ENCODE measurements at places on chromosomes 5 and 9.

DNA sequence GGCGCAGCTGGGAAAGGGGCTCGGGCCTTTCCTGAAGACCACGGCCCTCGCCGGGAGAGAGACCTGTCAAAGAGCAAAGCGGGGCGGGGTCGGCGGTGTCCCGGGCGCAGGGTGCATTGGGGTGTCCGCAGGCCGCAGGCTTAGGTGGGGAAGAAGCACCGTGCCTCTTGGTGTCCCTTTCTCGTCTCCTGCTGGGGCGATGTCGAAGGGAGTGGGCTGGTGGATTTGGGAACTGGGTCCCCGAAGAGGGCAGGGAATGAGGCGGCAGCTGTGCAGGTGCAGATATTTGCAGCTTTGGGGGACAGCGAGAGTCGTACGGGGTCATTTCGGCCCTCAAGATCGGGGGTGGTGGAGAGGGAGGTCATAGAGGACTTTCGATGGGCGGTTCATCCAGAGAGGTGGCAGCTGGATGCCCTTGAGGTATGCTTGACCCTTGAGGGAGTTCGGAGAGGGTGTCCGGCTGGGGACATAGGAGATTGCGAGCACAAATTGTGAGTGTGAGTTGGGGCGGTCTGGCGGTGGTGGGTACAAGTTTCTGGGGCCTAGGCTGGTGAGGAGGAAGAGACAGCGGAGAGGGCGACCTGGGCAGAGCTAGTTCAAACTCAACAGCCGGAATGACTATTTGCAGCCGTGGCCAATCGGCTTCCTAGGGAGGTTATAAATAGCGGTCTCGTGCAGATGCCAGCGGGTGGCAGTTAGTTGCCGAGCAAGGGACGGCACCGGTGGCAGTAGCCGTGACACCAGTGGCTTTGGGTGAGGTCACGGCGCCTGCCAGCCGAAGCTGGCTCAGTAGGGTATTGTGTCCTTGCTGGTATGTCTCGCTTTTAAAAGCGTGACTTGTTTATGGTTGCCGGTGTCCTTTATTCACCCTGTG, 601 bp downstream of the NNT start:
- no peak for DNase-seq

DNA sequence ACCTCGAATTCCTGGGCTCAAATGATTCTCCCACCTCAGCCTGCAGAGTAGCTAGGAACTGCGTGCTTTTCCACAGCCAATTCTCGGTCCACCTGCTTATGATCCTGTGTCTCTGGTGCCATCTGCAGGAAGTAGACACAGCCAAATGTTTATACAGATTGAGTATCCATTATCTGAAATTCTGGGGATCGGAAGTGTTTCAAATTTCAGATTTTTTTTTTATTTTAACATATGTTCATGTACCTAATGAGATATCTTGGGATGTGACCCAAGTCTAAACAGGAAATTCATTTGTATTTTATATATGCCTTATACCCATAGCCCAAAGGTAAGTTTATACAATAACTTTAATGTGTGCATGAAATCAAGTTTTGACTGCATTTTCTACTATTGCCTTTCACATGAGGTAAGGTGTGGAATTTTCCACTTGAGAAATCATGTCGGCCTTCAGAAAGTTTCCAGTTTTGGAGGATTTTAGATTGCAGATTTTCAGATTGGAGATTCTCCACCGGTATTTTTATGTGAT, 89.5 kb downstream of the ESM1 start:
- DNase-seq: no peak

GRCh38 chr5:17314907-17315471, 97.6 kb downstream of the BASP1 start:
- DNase-seq: no peak

DNA sequence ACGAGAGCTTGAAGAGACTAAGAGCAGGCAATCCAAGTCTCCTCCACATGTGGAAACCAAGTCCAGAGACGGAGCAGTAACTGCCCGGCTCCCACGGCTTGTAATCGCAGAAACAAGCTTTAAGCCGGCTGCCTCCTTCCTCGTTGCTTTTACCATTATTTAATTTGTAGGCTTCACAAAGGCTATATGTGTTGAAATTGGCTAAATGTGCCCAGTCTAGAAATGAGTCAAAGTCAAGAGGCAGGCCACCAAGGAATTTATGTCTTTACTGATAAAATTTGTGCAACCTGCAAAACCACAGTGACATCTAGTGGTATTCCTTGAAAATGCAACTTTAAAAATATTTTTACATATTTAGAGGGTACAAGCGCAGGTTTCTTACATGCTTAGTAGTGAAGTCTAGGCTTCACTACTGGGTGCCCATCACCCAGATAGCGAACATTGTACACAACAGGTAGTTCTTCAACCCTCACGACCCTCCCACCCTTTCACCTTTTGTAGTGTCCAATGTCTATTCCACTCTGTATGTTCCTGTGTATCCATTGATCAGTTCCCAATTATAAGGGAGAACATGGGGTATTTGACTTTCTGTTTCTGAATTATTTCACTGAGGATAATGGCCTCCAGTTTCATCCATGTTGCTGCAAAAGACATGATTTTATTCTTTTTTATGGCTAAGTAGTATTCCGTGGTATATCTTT, 33.5 kb upstream of the EBF1 start:
- peak; percentile 46 for DNase-seq

DNA sequence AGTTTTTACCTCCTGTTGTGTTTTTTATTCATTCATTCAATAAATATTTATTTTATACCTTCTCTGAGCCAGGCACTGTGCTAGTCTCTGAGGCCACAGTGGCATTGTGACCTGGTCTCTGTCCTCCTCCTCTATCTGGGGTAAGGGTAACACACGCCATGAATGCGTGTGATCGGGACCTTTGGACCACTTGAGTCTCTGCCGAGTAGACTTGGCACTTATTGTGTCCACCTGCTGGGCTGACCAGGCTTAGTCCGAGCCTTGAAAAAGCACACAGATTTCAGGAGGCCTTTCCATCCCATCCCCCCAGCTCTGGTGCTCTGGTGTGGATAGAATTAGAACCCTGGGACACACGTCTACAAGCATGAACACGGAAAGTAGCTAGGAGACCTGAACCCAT, 58.7 kb downstream of the ERGIC1 start:
- DNase-seq: no peak

GRCh38 chr9:110691002-110691549, 22.5 kb downstream of the MUSK start:
- no peak for DNase-seq

GRCh38 chr9:119712325-119712724, 343.1 kb upstream of the BRINP1 start:
- no peak for DNase-seq

- DNase-seq: no peak
Observed at GRCh38 chr5:126855266-126855665, 78.3 kb downstream of the LMNB1 start.

- DNase-seq: no peak
Observed at GRCh38 chr9:529731-530130, 311.8 kb upstream of the DMRT1 start.

DNA sequence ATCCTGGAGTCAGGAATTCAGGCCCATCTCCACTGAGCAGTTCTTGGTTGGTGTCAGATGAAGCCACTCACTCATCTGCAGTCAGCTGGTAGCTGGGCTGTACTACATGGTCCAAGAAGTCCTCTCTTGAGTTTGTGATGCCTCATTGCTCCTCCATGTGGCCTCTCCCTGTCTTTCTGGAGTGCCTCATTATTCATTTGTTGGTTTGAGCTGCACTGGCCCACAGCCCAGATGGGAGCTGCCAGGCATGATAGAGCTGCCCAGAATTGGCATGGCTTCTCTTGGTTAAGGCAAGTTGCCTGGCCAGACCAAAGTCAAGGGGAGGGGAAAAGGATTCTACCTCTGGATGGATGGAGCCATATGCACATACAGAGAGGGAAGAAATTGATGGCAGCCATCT, 8.0 kb downstream of the PTCD2 start:
- DNase-seq: no peak

DNA sequence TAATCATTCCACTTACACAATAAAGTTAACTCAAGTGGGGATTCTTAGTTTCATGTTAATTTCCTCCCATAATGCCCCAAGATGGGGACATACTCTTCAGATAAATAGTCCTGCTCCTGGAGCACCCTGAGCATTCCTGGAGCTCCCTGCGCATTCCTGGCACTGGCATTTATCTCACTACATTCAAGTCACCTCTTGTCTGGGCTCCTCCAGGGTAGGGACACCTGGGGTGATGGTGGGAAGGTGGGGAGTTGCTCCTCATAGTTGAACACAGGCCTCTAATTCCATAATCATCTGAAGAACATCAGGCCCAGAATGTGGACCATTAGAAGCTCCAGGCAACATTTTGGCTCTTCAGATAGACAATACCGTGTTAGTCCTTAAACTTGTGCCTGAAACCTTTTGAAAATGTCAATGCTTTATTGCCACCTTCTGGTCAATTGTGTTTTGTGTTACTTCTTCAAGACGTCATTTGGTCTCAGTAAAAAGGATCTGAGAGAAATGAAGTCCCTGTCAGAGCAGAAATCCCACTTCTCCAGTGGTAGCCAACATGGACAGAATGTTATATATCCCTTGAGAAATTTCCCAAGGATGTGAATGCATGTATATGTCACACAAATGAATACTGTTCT, 14.2 kb upstream of the AGGF1 start:
- peak; percentile 23 for DNase-seq

DNA sequence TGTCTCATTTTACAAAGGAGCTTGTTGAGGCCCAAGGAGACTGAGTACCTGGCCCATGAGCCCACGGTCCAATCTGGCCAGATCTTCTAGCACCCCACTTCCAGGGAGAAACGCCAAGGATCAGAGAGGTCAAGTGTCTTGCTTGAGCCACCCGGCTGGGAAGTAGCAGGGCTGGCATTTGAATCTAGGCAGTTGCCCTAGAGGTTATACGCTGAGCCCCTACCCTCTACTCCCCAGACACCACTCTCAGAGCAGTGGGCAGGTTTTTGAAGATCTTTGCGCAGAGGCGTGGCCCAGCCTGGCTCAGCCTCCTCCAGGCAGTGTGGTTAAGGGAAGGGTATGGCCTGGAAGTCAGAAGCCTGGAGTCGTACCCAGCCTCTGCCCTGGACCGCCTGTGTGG, 5.8 kb upstream of the NUP214 start:
- no peak for DNase-seq

GRCh38 chr9:78267889-78268288, 29.0 kb upstream of the PSAT1 start:
- no peak for DNase-seq

- no peak for DNase-seq
Observed at GRCh38 chr9:70389188-70389587, 25.3 kb downstream of the KLF9 start.

DNA sequence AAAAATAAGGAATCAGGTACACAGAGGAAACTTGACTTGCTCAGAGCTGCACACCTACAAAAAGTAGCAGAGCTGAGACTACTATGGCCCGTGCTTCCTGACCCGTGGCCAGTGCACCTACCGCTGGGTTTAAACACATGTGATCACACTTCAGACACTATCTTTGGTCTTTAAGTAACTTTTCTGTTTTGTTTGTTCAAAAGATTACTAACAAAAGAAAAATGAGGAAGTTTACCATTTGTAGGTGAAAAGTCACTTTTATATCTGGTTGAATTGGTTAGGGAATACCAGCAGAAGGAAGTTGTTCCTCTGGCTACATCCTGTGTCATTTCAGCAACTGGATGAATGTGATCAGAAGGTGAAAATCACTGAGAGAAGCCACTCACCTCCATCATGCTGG, 6.5 kb upstream of the SYK start:
- no peak for DNase-seq

DNA sequence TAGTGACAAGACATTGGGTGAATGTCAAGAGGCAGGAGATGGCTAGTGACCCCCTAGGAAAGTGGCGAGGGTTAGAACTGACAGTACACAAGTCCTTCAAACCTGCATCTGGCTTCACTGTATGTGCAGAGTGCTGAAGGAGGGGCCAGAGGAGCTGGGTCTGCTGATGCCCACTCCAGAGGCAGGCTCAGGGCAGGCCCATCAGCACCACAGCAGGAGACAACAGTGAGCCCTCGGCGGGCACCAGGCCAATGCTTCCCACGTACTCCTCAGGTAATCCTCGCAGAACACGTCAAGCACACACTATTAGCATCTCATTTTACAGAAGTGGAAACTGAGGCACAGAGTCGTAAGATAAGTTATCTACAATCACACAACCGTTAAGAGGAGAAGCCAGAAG, 76.1 kb upstream of the SH3PXD2B start:
- no peak for DNase-seq

DNA sequence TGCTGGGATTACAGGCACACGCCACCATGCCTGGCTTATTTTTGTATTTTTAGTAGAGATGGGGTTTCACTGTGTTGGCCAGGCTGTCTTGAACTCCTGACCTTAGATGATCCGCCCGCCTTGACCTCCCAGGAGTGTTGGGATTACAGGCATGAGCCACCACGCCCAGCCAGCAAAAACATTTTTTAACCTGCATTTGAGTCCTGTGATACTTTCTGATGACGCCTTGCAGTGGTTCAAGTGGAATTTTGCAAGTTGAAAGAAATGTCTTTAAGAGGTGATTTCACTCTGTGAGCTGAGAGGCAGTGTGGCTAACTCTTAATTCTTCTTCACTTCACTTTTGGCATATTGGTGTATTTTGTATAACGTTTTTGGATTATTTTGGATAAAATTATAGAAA, 9.1 kb downstream of the ANP32B start:
- DNase-seq: no peak

DNA sequence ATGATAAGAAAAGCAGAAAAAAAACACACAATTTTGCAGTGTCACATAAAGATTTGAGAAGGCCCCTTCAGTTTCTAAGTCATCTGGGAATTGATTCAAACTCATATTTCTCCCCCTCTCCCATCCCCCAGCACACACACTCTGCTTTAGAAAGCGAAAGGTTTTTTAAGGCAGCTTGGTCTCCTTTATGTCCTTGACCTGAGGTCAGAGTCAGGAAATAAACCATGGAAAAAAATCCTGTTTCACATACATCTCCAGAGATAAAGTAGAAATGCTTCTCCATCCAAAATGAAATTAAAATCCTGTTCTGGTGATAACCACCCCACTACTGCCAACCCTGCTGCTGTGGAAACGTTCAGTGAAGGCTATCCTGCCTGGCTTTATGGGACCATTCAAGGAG, 52.6 kb downstream of the TMEM252 start:
- DNase-seq: no peak

DNA sequence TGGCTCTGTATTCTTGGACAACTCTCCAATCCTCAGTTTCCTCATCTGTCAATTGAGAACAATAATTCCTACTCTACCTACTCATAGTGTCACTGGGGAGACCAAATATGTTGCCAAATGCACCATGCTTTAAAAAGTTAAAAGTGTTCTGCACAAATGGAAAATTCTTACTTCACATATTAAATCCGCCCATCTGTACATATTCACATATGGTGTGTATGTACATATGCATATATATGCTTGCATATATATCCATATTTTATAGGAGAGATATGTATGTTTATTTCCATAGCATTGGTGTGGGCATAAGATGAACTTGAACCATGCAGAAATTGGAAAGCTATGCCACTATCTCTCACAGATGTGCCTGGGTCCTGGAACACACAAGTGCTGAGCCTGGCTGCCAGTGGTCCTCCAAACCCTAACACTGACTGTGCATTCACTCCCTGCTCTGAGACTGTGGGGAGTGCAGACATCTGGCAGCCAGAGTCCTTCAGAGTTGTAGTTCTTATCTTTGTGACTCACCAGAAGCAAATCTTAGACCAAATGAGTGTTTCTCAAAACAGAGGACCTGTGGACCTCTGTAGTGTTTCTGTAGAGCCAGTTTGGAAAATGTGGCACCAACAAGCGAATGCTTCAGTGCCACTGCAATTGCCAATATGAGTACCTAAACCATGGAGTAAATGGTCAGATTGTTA, 168.7 kb downstream of the GRIA1 start:
- DNase-seq: peak; percentile 28

- DNase-seq: no peak
Observed at GRCh38 chr9:121322737-121323448, 47.2 kb downstream of the STOM start.
